ENCODE measurements at places on chromosomes 7 and 10.

- no peak for DNase-seq
Observed at GRCh38 chr7:127786184-127786583, 134.2 kb downstream of the SND1 start.

- DNase-seq = no peak
Observed at GRCh38 chr10:127364034-127364433, 167.6 kb upstream of the INSYN2A start.

- DNase-seq = no peak
Observed at GRCh38 chr7:100510437-100511239, 26.9 kb downstream of the NYAP1 start.

DNA sequence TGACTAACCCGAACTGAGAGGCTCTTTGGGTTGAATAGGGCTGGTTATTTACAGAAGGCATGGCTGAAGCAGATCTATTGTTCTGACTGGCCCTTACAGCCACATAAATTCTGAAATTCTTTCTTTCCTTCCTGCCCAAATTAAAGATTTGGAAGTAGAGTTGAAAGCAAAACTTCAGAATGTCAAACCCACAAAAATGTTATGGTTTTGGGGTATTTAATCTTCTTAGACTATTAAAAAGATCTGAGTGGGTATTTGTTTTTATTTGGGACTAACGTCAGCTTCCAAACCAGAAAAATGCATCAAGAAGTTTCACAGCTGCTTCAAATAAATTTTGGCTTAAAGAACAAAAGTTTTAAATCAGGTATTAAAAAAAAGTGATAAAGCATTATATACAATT lies 124.5 kb downstream of the AHR start:
- DNase-seq = no peak

GRCh38 chr7:41640487-41640886 lies 62.4 kb downstream of the INHBA start:
- no peak for DNase-seq

DNA sequence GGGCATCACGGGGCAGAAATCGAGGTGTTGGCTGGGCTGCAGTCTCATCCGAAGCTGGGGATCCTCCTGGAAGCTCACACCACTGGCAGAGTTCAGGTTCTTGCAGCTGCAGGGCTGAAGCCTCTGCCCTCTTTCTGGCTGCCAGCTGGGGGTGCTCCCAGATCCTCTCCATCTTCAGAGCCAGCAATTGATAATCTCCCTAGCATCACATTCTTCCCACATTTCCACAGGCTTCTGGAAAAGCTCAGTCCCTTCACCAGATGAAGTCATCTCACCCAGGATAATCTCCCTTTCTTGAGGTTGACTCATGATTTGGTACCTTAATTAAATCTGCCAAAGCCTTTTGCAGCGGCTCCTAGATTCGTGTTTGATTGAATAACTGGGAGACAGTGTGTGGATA lies 55.2 kb downstream of the NRP1 start:
- no peak for DNase-seq

GRCh38 chr10:15141136-15142054 lies 27.1 kb downstream of the NMT2 start:
- DNase-seq = no peak

DNA sequence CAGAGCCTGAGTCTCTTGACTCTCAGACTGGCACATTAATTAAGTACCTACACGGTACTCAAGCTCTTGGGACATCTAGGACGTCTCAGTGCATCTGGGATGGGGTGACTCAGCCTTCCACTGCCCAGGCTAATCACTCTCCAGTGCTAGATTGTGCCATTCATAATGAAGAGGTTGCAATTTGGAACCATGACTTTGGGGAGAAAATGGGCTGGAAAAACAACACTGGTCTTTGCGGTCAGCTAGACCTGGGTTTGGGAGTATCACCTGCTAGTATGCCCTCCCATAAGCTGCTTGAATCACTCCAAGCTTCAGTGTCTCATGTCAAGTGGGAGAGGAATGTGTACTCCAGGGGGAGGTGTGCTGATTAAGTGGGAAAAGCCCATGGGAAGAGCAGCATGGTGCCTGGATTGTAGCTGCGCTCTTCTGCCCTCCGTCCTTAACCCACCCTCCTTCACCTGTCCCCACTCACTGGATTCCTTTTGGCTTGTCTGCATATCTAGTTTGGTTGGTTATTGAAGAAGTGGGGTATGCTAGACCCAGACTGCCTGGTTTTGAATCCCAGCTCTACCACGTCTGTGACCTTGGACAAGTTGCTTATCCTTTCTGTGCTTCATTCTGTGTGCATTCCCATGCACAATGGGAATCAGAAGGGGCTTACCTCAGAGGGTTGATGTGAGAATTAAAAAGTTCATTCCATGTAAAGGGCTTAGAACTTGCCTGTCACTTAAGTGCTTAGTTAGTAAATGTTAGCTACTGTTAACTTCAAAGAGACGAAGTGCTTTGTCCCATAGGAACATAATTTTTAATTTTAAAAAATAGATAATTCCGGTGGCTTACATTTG lies 3.8 kb downstream of the NFE2L3 start:
- no peak for DNase-seq

GRCh38 chr7:89170628-89171027 lies 375.1 kb upstream of the TEX47 start:
- DNase-seq = no peak

GRCh38 chr7:44748948-44749731 lies 493 bp downstream of the ZMIZ2 start:
- DNase-seq = no peak

DNA sequence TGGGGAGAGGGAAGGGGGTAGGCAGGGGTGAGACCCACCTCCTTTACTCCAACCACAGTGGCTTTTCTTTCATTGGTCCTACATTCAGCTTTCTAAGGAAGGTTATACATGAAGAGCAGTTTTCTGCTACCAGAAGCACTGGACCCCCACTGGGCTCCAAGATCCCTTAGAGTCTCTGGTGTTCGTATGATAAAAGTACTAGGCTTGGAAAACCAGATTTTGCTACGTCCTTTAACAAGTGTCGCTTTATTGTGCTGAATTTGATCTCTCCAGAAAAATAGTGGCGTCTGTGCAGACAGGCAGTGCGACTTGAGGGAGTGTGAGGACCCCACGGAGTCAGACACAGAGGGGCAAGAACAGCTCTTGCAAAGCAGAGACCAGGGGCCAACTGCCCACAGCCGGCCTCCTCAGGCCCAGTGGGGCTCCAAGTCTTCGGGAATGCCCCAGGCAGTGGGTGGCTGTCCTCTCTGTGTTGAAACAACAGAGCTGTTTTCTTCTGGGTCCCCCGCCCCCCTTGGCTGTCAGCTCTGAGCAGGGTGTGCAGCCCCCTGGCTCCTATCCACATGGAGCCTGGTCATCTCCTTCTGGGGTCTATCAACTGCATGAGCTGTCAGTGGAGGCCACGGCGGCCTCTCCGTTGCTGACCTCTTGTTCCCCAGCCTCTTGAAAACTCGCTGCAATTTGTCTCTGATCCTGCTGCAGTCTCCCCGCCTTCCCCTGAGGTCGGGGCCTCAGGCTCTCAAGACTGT lies 333.2 kb downstream of the RPS24 start:
- no peak for DNase-seq

DNA sequence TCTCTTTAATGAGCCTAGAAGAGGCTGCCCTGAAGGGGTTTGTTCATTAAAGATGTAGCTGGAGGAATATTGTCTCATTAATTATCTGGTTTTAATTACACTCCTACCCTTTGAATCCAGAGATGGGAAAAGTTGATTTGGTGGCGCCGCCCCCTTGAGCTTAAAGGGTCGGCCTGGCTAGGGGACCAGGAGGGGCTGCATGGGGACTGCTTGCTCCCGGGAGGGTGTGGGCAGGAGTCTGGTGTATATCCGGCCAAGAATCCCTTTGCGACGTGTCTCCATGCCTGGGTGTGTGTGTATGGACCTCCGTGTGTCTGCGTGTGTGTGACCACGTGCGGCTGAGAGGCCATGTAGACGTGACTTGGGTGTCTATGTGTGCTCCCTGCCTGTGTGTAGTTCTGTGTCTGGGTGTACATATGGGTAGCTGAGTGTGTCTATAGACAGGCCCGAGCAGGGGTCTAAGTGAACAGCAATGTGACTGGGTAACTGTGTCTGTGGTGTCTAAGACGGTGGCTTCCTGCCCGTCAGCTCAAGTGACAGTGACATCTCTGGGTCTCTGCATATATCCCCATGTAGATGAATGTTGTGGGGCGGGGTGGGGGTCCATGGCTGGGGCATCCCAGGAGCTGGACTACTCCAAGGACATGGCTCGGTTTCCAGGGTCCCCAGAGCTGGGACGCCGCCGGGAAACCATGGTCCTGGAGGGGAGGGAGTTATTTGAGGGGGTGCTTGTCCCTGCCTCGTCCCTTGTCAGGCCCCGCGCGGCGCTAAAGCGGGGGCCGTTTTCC lies 10.7 kb downstream of the LBX1 start:
- DNase-seq = no peak

DNA sequence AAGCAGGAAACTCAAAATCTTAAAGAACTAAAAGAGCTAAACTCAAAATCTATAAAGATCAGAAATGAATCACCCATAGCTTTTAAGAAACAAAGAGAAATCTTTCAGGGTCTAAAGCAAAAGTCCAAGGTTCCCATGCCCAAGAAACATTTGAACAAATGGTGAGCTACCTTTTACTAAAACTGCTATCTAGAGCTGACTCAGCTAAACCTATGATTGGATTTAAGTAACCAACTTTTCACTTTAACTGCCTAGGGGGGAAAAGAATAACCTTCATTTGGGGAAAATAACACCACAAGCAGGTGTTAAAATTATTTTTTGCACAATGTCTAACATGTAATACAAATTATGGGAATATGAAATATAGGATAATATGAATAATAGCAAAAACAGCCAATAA lies 328.4 kb downstream of the PHF14 start:
- no peak for DNase-seq

- DNase-seq = peak; percentile 52
Observed at GRCh38 chr10:132571650-132572544, 34.3 kb downstream of the INPP5A start.

GRCh38 chr10:1462994-1463633 lies 274.2 kb downstream of the ADARB2 start:
- DNase-seq = no peak

GRCh38 chr7:122309421-122309820 lies 4.9 kb upstream of the FEZF1 start:
- no peak for DNase-seq

GRCh38 chr10:44786286-44786850 lies 124.8 kb upstream of the TMEM72 start:
- DNase-seq = no peak

DNA sequence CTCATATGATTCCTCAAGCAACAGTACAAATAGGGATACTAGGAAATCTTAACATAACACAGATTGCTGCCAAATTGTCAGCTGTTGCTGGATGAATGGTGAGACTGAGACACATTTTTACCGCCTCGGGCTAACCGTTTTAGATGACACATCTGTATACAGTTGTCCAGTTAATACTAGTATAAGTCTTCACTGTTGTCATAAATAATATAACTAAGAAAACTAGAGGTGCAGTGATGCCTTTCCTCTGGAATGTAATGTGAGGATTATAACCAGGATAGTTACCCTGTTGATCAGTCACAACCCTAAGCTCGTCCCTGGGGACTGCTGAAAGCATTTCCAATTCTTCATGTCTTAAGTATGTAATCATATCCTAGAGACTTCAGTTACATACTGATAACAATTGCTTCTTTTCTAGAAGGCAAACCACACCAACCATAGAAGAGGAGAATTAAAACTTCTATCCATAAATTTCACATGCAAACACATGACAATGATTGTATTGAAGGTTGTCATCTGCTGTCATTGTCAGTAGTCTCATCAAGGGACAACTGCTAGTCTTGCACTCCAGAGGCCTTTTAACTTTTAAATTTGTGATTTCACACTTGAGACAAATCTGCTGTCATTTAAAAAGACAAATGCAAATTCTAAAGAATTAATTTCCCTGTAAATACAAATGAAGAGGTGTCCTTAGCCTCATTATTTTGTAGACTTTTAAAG lies 100.4 kb upstream of the SEMA3D start:
- no peak for DNase-seq

DNA sequence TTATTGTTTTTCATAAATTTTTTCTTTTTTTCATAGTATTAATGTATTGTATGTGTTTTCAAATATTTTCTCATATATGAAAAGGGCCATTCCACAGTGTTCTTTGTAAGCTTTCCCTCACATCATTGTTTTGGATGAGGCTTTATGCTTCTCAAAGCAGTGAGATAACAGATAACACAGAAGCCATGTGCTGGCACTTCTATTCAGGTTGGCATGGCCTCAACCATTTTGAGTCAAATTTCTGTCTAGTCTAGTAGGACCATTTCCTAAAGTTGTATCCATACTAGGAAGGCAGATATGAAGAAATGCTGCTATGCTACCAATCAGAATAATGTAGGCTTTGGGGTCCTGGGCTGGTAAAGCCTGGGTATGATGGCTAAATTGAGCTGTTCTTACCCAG lies 135.9 kb upstream of the LAMB4 start:
- no peak for DNase-seq

DNA sequence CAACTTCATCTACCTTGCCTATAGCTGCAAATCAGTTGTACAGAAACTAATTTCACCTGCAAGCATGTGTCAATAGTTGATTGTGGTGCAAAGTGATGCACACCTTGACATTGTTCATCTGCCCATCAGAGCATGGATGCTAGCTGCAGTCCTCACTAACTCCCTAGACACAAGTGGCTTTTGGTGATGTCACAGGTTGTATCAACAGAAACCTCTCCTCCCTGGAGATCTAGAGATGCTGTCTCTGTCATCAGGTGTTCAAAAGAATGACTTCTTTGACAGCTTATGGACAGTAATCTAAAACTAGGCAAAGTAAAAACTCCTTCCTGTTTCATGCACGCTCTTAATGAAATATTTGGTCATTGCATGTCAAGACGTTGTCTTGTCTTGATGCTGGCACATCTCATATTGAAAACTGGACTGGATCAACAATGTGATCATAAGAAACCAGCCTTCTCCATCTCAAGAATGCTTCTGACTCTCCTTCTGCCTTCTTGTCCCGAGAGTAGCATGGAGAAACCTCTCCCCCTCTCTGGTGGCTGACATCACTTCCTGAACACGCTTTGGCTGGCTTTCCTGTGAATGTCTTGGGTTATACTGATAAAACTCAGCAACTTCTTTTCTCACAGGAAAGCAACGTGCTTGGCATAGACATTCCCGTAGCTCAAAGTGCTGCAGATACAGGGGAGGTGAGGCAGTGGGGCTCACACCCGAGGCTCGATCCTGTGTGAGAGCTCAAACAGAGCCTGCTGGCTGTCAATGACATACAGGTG lies 176.2 kb upstream of the CDCA7L start:
- no peak for DNase-seq

GRCh38 chr7:5653661-5654060 lies 127.8 kb downstream of the RNF216 start:
- no peak for DNase-seq

DNA sequence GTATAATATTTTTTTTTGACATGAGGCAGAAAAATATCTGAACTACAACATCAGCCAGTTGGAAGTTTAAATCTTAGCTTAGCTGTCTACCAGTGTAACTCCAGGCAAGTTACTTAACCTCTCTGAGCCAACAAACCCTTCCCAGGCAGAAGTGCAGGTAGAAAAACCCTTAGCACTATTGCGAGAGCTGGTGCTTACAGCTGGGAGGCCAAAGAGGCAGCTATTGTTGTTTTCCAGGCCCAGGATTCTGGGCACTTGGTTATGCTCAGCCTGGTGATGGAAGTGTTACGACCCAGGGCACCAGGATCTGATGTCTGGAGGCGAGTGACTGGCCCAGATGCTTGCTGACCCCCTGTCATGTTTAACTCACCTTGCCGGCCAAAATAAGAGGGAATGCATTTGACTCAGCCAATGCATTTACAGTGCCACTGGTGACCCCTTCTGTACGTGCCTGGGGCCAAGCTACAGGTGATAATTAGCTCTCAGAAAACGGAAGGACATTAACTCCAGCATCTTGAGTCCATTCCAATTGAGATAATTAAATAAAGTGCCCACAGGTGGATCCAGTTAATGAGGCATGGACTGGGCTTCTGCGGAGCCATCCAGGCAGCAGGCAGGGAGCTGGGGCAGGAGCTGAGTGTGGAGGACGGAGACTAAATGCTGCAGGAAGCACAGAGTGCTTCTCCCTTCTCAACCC lies 126.5 kb upstream of the HABP2 start:
- DNase-seq = no peak
